Germinal center (tissue), 1 donor: ENCODE measurements at places on chromosomes 5 and 9.

- no peak for DNase-seq
Measured at GRCh38 chr5:64502196-64502595, 3.6 kb upstream of the RGS7BP start.

DNA sequence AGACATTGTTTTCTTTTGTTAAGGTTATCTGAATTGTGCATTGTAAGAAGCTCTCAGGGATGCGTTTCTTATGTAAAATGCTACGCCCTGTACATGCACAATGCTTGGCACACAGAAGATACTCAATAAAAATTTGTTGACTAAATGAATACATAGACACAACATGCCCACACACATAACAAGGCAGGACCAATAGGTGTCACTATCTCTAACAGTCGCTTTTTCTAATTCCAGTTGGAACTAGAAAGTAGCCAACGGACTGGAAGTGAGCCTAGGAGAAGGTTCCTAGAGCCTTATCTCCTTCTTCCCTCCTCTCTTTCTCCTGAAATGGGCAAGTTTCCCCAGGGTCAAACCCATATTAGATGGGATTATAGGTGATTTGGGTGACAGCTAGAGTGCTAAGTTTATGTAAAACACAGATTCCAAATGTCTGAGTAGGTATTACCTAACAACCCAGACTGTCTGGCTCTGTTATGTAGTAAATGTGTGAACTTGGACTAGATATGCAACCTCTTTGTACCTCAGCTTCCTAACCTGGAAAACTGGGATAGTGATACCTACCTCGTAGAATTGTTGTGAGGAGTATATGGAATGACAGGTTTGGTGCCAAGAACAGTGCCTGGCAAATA, 603.0 kb downstream of the RAB3C start:
- no peak for DNase-seq

GRCh38 chr5:75558981-75559632, 47.4 kb downstream of the POLK start:
- no peak for DNase-seq

DNA sequence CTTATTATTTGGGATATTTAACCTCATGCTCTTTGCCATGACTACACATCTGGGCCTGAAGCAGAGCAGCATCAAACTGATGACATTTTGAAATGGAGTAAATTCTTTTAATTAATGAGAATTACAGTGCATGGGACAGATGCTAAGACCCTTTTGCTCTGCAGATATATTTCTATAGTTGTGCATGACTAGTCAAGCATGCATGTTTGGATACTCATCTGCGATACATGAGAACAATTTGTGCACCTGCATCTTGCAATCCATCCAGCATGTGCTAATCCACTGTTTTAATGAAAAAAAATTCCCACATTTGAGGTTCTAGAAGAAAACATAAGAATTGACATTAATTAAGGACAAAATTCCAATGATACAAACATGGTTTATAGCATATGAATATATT, 1047.6 kb upstream of the ACO1 start:
- no peak for DNase-seq

- no peak for DNase-seq
Measured at GRCh38 chr5:98977723-98978122, 48.9 kb upstream of the CHD1 start.

DNA sequence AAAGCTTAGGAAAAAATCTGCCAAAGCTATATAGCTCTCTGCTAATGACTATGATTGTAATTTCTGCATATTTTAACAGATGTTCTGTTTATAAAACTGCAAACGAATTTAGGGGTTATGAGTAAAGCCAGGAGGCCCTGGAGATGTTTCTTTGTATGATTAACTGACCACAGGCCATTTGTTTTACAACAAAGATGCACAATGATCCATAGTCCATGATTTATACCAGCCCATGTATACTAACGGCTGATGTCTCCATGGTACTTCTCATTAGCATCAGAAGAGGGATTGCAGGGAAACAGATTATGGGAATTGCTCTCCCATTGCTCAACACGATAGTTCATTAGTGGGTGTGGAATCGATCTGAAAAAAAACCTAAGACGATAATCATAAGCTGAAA, 78.9 kb downstream of the PPP2R2B start:
- DNase-seq: no peak

- no peak for DNase-seq
Measured at GRCh38 chr9:110161940-110162339, 46.0 kb downstream of the C9orf152 start.

- peak; percentile 23 for DNase-seq
Measured at GRCh38 chr9:72592502-72593403, 71.3 kb downstream of the TMC1 start.

GRCh38 chr5:180785121-180785781, 17.4 kb downstream of the MGAT1 start:
- DNase-seq: no peak

DNA sequence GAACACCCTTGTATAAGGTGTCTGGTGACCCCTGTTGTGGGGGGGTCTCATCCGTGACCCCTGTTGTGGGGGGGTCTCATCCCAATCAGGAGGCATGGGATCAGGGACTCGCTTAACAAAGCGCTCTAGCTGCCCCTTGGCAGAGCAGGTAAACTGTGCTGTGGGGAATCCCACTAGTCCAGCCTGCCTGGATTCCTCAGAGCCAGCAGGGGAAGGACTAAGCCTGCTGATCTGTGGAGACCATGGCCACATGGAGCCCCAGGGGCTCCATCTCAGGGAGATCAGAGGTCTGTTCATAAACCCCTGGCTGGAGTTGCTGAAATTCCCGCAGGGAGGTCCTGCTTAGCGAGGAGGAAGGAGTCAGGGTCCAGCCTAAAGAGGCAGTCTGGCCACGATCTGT, 45.8 kb upstream of the TXNDC8 start:
- no peak for DNase-seq

GRCh38 chr5:2415678-2416077, 335.8 kb downstream of the IRX2 start:
- no peak for DNase-seq

DNA sequence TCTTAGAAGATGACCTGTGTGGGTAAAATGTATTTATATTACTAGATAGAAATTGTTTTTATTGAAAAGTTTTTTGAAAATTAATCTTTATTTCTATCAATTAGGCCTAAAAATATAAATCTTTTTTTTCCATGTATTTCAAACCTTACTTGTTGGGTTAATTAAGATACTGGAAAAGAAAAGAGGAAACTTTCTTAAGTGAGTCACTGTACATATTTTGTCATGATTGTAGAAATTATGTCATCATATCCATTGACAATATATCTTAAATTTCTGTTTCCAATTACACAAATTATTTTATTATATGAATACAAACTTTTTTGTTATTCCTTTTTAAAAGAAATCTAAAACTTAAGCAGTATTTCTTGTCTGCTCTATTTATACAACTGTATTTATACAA, 53.1 kb downstream of the RETREG1 start:
- no peak for DNase-seq

DNA sequence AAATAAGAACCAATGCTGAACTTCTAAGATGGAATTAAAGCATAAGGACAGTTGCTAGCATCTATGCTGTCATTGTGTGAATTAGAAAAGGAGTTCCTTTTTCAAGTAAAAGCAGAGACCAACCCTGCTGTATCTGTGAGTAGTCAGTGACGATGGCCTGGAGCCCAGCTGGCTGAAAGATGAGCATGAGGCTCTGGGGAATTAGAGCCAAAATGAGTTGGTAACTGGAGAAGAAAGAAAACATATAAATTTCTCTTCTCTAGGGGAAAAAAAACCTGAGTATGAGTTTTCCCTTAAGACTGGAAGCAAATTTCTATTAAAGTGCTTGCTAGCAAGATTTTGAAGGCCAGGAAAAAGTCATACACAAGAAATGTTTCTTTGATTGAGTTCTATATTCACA, 1.6 kb upstream of the SPZ1 start:
- DNase-seq: no peak
